ENCODE measurements at places on chromosomes 2 and 18.

GRCh38 chr2:189336276-189336975, 104.8 kb upstream of the WDR75 start:
- no peak for DNase-seq

DNA sequence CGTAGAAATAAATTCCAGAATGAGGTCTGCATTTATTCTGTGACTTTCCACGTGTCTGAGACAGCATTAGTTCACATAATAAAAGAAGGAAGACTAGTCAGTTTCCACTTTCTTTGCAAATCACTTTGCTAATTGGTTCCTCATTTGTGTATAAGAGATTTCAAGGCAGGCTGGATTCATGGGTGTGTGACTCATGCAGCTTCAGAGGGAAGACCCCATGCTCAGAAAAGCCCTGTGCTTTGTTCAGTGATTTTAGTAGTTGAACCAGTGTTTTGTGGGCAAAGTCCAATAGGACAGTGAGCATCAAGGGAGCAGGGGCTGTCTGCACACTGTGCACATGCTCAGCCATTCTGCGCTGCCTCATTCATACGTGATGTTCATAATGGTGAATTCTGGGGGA, 297.8 kb downstream of the DLGAP1 start:
- no peak for DNase-seq

DNA sequence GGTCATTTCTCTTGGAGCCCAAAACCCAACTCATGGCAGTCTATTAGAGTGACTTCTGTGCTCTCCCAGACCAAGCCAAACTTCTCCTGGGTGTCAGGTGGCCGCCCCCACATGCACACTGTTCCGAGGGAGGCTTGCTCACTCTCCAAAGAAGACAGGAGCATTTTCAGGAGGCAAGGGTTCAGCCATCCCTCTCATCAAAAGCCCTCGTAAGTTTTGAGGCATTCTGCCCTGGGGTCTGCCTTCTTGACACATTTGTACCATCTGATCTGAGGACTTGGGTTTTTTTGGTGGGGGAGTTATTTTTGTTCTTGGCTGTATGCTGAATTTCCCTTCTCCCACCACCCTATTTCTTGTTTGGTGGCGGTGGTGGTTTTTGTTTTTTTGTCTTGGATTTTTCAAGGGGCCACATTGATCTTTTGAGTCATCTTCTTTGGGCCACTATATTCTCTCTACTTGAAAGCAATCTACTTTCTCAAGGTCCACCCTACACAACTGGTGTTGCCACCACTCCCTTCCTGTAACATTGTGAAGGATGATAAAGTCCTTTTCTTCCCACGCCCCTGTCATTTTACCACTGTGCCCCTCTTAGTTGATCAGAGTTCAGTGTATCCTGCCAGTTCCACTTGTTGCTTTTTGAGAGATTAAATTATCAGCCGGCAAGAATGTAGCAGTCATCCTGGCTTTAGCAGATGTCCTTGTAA, 255.8 kb downstream of the CYP26B1 start:
- DNase-seq = peak; percentile 17

- DNase-seq = no peak
Observed at GRCh38 chr2:174841350-174841749, 77.1 kb upstream of the CHRNA1 start.
